HS-5 (cell line): ENCODE measurements at places on chromosomes 16 and 17.

- DNase-seq: no peak
Observed at GRCh38 chr16:20647736-20648135, 49.7 kb downstream of the ACSM1 start.

GRCh38 chr16:66152181-66152580 lies 214.3 kb upstream of the CDH5 start:
- DNase-seq: no peak

DNA sequence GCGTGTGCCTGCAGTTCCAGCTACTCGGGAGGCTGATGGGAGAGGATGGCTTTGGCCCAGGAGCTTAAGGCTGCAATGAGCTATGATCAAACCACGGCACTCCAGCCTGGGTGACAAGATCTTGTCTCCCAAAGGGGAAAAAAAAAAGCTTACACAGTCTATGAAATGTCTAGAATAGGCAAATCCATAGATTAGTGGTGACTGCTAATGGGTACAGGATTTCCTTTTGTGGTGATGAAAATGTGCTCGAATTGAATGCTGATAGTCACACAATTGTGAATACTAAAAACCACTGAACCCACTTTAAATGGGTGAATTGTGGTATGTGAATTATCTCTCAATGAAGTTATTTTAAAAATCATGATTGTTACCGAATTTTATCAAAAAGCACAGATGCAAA lies 14.9 kb downstream of the USP7 start:
- DNase-seq: no peak

- DNase-seq: peak; percentile 91
Observed at GRCh38 chr17:59754552-59754951, 47.1 kb downstream of the VMP1 start.

DNA sequence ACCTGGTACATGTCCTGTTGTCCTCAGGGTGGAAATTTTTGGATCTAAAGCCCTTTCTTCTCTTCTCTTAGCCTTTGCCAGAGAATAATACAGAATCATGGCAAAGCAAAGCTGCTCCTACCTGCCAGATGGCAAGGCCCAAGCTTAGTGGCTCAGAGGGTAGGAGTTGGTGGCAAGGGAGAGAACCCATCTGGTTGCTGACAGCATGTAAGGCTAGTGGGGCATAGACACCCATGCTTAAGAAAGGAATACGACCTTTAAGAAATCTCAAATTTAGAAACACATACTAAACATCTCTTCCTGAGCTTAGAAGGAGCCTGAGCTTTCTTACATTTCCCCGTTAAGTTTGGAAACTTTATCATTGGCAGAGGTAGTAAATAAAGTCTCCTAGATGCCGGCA lies 395.0 kb upstream of the SOX9 start:
- DNase-seq: no peak

DNA sequence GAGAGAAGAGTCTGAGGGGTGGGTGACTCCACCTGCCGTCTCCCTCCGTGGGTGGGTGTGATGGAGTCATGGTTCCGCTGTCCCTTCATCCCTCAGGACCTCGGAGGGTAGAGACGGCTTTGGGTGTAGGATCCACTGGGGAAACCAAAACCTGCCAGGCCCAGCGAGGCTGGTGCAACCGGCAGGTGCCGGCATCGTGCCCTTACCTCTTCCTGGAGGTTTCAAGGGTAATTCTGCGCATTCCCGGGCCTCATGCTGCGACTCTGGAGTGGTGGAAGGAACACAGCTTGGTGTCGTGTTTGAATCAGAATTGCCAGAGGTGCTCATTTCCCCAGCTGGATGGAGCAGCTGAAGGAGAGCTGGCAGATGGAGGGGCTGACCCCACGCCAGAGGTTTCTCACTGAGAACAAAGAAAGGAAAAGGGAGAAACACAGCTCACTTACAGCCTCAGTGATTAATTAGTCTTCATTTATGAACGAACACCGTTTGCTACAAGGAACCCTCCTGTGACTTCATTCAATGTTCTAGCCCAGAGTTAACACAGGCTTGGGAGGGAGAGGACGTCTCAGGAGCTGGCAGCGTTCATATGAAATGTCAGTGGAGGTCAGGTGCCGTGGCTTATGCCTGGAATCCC lies 16.3 kb upstream of the ATP2A3 start:
- DNase-seq: no peak

GRCh38 chr16:68286153-68287074 lies 22.1 kb downstream of the SLC7A6 start:
- no peak for DNase-seq

DNA sequence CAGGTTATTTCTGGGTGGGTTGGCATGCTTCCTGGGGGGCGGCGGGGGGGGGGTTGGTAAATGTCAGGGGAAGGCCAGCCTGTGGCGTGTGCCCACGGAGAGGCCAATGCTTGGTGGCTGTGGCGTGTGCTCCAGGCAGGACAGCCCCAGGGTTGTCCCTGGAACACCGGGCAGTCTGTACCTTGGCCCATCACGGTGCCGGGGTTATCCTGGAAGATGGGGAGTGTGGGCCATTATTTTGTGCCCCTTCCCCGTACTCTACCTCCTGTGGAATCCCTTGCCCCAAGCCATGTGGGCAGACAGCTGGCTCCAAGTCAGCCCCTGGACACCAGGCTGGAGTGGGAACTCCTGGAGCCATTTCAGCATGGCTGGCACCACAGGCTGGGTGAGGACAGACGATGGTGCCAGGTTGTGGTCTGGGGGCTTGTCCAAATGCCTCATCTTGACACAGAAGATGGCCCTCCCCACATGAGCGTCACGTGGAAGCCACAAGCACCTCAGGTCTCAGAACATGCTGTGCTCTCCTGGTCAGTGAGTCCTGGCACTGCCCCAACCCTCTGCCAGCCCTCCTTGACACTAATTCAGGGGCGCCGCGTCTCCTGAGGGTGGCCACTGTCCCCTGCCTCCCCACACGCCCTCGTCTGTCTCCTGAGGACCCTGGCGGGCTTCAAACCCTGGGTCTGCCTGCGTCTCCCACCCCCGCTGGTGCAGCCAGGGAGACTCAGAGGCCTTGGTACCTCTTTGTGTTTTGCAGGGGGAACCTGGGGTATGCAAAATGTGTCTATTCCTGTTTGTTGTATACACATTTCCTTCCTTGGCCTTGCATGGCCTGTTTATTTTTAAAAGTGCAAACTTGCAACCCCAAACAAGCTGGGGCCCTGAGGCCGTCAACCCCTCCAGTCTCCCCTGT lies 4.3 kb downstream of the SLC16A3 start:
- DNase-seq: no peak

- DNase-seq: no peak
Observed at GRCh38 chr17:11980813-11981212, 16.5 kb downstream of the ZNF18 start.

GRCh38 chr16:69888005-69888590 lies 63.0 kb upstream of the CLEC18A start:
- DNase-seq: no peak

- DNase-seq: no peak
Observed at GRCh38 chr16:30447512-30448226, 2.0 kb upstream of the SEPHS2 start.

- DNase-seq: peak; percentile 61
Observed at GRCh38 chr17:76867578-76868175, 527 bp upstream of the MGAT5B start.

- DNase-seq: no peak
Observed at GRCh38 chr17:33131620-33132019, 140.0 kb downstream of the SPACA3 start.

DNA sequence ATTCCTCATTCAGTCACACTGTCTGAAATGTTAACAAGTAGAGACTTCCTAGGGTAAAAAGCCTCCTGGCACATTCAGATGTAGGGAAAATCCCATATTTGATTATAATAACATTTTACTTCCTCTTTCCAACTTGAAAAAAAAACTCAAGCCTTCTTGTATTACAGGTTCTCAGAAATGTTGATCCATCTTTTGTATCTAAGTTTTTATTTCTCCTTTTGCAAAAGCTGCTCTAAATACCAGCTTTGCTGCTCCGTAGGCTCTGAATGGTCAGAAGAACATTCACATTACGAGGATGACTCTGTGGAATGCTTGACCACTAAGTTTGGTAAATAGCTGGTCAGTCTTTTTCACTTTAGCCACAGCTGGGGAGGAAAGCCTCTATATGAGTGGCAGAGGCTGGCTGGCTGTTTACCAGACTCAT lies 13.2 kb upstream of the HEATR6 start:
- no peak for DNase-seq

GRCh38 chr17:65733314-65733713 lies 171.9 kb upstream of the AXIN2 start:
- DNase-seq: no peak

DNA sequence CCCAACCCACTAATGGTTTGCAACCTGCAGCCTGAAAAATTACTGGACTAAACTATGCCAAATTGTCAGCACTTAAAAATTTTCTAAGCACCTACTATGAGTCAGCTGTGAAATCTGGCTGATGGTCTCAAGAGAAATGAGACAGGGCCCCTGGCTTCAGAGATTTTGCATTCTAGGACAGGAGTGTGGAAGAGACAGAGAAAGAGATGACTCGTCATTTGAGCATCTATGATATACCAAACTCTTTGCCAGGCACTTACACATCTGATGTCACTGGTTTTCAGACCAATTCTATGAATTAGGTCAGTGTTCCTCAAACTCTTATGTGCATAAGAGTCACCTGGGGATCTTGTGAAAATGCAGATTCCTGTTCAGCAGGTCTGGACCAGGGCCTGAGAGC lies 44.4 kb downstream of the CLEC19A start:
- DNase-seq: peak; percentile 2

DNA sequence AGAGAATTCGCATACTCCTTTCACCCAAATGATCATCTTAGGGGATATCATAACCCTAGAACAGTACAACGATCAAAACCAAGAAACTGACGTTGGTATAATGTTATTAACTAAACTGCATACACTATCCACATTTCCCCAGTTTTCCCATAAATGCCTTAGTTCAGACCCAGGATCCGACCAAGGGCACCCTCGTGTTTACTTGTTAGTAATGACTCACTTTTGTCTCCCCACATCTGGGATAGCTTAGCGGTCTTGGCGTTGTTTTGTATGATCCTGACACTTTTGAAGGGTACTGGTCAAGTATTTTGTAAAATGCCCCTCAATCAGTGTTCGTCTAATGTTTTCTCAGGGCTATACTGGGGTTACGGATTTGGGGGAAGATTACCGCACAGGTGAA lies 8.0 kb downstream of the HS3ST3A1 start:
- no peak for DNase-seq

- DNase-seq: peak; percentile 74
Observed at GRCh38 chr17:68318103-68318991, 27.1 kb downstream of the ARSG start.

DNA sequence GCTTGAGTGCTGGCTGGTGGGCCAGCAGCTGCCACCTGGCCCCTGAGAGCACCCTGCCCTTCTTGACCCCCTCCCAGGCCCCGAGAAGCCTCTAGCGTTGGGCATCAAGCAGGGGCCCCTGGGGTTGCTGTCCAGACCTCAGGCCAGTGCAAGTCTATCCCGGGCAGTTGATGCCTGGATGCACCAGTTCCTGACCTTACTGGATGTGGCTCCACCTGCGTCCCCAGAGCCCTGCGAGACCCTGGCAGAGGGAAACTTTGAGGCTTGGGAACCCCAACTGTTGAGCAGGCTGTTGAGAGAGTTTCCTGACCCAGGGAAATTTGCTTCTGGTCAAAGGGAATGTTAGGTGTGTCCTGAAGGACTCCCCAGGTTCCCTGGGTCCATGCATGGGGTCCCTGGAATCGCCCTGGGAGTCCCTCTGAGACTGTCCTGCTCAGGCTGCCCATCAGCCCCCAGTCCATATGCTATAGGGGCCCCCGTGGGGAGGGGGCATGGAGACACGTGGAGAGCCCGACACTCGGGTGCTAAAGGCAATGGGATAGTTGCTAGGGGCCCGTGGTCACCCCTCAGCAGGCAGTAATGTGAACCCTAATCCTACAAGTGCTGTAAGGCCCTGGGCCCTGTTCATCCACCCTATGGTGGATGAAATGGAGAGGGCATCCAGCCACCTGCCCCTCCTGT lies 46.4 kb downstream of the RAB11FIP4 start:
- DNase-seq: no peak

DNA sequence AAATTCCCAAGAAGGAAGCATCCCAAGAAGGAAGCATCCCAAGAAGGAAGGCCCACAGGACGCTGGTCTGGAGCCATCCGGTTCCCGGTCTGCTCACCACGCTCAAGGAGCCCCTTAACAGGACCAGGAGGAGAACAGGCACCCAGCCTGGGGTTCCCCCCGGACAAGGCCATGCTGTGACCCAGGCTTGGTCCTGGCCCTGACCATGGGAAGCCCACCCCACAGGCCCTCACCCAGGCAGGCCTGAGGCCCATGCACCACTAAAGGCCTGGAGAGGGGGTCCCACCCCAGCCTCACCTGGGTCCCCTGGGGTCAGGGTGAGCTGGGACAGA lies 340 bp upstream of the ENPP7 start:
- no peak for DNase-seq

- no peak for DNase-seq
Observed at GRCh38 chr17:41467561-41467960, 375 bp upstream of the KRT32 start.

DNA sequence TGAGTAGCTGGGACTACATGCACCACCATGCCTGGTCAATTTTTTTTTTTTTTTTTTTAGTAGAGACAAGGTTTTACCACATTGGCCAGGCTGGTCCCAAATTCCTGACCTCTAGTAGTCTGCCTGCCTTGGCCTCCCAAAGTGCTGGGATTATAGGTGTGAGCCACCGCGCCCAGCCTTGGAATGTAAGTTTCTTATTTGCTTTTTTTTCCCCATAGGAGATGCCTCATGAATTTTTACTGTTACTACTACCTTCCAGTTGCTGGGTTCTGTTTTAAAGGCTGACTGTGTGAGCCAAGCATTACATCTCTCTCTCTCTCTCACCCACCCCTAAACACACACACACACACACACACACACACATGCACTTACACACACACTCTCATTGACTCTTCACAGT lies 112.6 kb downstream of the RGS9 start:
- no peak for DNase-seq
